GM12892 (cell line): ENCODE measurements at places on chromosomes 1 and 21.
A peak's percentile ranks its signal among the peaks of the same experiment; 100 is the strongest.

DNA sequence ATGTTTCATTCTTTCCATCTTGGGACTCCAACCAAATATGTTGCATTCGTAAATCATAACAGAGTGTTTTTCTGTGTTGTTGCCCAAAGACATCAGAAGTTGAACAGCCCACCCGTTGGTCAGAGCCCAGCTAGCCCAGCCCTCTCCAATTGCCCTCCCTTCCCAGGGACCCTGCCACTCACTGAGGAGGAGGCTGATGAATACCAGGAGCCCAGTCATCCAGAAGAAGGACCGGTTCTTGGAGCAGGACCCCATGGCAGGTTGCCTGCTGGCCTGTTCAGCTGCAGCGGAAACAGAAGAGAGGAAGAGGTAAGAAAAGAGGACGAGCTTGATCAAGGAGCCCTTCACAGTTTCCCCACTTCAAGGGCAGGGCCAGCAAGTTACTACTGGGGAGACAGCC, 172.2 kb upstream of the ETV3 start:
- no peak for DNase-seq

- no peak for DNase-seq
Observed at GRCh38 chr1:200428482-200429205, 18.8 kb upstream of the ZNF281 start.

GRCh38 chr21:38206646-38207045, 50.1 kb upstream of the KCNJ15 start:
- no peak for DNase-seq

DNA sequence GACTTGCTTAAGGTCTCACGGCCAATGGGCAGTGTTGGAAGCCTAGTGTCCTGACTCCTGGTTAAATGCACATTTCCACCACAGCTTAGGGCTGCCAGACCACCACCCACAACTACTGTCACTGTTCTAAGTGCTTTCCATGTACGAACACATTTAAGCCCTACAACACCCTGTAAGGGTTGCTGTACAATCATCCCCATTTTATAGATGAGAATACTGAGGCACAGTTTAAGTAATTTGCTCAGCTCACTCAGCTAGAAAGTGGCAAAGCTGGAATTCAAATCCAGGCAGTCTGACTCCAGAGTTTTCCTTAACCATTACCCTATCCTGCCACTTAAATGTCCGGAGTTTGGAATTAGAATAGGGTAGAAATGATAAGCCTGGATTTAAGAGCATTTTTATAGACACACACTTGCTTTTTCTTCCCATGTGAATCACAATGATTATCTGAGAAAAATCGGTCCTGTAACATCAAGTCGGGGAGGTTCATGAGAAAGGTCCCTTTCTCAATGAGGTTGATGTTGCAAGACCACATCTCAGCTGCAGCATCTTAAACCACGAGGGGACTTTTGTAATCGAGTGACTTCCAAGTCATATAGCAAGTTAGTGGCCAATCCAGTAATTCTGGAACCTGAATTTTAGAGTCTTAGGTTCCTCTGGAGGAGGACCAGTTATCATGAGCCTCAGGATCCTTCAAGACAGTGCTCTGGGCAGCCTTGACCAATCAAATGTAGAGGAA, 8.6 kb downstream of the E2F2 start:
- no peak for DNase-seq

DNA sequence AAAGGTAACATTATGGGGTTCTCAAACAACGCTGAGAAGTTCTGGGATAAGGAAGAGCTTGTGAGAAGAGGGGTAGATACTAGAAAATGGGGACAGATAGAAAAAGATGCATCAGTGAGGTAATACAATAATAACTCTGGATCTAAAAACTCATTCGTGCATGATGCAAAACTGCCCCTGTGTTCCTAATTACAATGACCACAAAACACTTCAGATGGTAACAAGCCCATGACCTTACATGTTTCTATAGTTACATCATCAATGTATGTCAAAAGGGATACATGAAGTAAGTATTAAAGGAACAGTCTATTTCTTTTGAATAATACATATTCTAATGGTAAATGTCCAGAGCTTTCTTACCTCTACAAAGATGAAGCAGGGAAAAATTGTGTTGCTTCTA, 110.6 kb upstream of the PLPPR5 start:
- DNase-seq: no peak

- no peak for DNase-seq
Observed at GRCh38 chr1:234737967-234738314, 128.0 kb upstream of the IRF2BP2 start.

DNA sequence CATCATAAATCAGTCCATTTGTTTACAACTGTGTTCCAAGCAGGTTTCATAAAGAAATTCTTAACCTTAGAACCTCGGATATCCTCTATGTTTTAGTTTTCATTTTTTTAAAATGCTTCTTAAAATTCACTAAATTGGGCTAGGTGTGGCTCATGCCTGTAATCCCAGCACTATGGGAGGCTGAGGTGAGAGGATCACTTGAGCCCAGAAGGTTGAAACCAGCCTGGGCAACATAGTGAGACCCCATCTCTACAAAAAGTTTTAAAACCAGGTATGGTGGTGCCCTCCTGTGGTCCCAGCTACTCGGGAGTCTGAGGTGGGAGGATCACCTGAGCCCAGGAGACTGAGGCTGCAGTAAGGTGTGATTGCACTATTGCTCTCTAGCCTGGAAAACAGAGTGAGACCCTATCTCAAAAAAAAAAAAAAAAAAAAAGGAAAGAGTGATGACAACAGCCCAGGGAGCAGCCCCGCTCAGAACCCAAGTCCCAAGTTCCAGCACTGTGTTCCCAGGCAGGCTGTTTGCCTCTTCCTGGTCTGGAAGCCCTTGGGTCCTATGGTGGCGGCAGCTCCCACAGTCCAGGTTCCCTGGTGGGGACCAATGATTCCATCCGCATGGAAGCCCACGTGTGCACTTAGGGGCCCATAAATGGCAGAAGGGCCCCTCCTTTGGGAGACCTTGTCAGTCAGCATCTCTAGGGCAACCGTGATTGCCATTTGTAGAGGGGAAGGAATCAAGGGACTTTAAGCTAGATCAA, 24.7 kb upstream of the SPSB1 start:
- DNase-seq: no peak

- DNase-seq: no peak
Observed at GRCh38 chr1:25640646-25641328, 24.2 kb downstream of the MAN1C1 start.

DNA sequence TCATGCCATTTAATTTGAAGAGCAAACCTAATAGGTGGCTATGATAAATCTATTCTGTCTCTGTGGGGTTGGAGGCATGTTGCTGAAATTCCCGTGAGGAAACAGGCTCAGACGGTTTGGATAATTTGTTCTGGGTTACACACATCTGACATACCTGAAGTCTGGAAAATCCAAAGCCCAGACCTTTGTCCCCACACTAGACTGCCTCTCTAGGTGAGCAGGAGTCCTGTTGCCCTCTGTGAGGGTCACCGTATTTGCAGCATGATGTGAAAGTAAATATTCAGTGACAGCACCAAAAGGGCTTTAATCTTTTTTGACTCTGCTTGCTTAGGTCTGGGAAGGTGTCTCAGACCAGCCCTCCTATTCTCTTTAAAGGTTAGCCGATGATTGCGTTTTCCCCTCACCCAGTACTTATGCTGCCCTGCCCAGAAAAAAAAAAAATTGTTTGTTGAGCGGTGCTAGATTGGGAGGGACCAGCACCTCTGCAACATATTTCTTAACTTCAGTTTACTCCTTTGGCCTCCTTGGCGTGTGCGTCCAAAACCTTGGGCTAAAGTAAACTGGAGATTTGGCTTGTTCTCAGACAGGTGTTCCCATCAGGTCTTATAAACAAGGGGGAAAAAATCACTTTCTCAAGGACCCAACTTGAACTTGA, 67.0 kb downstream of the CACHD1 start:
- no peak for DNase-seq

GRCh38 chr1:3915551-3916121, 15.6 kb upstream of the C1orf174 start:
- DNase-seq: no peak

DNA sequence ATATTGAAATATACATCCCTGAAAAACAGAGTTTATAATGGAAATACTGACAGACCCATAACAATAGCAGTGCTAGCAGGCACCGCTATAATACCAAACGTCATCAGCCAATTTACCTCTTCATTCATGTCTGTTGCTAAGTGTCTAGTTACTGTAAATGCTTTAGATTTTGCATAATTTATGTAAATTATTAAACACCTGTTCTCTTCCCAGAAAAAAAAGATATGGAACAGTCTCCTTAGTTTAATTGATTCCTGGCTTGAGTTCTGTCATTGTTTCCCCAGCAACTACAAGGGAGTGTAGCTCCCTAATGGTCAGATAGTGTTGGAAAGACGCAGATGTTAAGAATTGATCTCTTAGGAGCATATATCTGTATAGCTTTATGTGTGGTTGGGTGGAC, 817.9 kb upstream of the ADGRL2 start:
- DNase-seq: no peak

DNA sequence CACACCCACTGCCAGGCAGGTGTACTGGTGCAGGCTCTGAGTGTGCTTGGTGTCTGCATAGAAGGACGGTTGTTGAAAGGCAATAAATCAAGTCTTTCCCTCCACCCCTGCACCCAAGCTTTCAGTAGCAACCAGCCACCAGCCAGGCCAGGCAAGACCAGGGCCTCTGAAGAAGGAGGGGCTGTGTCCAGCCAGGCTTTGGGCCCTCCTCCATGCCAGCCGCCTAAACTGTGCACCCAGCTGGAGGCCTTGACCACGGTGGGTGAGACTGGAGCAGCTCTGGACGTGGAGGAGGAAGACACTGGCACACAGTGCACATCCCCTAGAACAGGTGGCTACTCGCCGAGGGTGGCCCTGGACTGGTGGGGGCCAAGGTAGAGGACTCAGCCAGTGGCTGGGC, 4.9 kb downstream of the OLIG2 start:
- DNase-seq: no peak

DNA sequence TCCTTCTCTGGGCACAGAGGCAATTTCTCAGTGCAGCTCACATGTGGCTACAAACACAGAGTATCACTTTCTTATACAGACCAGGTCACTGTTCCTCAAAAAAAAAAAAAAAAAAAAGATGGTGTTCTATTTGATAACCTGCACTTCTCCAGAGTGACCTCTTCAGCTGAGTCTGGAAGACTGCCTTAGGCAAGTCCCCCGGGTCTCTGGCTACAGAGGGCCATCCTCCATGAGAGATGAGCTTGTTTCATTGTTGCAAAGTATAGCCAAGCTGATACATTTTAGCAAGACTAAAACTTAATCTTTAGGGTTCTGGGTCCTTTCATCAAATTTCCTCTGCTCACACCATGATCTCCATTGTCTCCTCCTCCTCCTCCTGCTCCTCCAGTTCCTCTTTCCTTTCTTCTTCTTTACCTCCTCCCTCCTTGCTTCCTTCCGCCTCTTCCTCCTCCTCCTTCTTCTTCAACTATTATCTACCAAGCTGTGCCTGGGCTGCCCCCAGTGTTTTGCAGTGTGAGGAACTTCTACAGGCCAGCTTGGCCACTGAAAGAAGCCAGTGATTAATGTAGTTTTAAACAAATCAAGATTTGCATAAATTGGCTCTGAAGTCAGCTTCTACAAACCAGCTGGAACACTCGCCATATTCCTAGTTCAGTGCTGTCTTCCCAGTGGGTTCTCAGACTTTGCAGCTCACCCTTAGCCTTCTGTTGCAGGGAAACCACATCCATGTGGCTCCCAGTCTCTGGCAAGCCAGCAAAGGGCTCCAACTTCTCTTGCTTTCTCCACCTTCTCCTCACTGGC, 139.4 kb downstream of the RUNX1 start:
- no peak for DNase-seq

DNA sequence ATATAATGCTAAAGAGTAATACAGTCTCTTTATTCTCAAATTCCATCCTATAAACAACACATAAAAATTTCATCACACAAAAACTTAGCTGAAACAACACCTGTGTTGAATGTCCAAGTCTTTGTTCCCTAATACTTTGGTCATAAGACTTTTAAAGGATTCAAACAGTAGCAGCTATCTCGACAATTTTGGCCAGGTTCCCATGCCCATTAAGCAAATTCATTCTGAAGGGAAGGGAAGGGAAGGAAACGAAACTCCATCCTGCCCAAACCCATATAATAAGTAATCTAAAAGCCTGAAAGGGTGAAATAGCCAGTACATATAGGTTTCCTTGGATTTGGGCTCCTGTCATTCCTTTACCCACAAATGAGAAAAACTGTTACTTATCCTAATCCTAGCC, 7.5 kb downstream of the IVNS1ABP start:
- DNase-seq: no peak

- no peak for DNase-seq
Observed at GRCh38 chr1:186155594-186155993, 219.5 kb downstream of the TPR start.

GRCh38 chr1:85111695-85112094, 63.4 kb upstream of the MCOLN3 start:
- DNase-seq: no peak

DNA sequence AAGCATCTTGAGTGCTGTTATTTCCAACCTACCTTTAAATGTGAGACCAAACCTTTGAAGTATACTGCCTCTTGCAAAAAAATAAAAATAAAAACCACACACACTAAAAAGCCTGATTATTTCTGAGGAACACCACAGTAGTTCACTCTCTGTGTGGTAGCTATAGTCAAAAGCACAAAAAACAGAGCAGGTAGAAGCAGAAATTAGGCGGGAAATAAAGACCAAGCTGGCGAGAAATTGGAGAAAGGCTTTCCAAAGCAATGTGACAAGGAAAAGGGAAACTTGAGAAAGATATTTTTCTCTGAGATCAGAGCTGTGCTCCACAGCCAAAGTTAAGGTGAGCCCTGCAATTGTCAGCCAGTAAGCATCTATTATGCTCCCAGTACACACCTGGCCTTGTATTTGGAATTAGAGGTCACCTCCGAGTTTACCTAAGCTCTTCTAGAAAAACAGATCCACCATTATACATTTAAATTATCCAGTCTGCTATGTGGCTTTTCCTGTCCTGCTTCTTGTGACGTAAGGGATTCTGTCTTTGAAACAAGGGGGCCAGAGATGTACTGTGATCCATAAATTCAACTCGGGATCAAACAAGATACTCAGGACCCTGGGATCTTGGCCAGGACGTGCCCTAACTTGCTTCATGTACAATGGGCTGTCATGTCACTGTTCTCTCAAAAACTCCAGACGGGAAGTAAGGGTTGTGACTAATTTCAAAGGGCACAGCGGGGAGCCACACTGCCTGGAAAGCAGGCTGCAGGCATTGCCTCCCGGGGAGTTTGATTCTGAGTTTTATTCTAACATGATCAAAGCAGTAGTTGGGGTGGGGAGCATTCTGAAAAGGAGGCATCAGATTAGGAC, 39.8 kb upstream of the RAB4A start:
- no peak for DNase-seq

DNA sequence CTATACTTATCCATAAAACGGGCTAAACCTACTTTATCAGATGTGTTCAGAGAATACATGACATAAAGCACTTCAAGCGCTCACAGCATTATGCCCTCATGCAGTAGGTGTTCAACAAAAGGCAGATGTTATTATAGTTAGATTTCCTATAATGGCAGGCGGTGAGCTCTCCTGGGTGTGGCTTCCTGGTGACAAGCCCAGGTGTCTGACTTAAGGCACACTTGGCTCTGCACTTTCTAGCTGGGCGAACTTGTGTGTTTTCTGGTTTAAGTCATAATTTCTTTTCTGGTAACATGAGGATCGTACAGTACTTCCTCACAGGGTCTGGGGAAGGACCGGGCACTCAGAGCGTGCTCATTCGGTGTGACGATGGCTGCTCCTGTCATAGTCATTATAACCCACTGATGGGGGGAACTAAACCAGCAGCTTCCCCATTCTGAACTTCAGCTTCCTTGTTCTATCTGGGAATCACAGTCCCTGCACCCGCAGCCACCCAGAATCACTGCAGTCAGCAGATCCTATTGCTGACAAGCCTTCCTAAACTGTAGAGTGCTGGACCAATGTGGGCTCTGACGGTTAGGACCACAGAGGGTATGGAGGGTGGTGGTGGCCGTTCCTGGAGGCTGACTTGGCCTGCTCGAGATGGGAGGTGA, 52.8 kb downstream of the IGSF21 start:
- DNase-seq: no peak

- DNase-seq: peak; percentile 14
Observed at GRCh38 chr1:106995970-106996369, 60.5 kb upstream of the PRMT6 start.
